ENCODE measurements at places on chromosomes 7 and 10.
A peak's percentile ranks its signal among the peaks of the same experiment; 100 is the strongest.

DNA sequence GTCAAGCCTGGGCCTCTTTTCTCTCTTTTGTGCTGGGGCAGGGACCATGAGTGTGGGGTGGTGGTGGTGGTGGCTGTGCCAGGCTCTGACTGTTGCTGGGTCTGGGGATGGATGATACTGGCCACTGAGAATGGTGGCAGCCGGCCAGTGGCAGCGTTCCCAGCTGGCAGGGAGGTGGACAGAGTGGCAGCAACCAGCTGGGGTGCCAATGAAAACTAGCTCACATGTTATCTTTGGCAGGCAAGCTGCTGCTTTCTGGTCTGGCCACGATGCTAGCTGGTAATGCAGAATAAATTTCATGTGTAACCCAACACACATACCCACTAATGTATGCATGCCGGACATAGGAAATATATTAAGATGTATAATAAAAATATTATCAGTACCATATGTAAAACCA, 95.0 kb upstream of the SLC26A5 start:
- DNase-seq: peak; percentile 9

- DNase-seq: no peak
These were observed 48.6 kb downstream of the GTF2IRD1 start for GRCh38 chr7:74502216-74502891.

DNA sequence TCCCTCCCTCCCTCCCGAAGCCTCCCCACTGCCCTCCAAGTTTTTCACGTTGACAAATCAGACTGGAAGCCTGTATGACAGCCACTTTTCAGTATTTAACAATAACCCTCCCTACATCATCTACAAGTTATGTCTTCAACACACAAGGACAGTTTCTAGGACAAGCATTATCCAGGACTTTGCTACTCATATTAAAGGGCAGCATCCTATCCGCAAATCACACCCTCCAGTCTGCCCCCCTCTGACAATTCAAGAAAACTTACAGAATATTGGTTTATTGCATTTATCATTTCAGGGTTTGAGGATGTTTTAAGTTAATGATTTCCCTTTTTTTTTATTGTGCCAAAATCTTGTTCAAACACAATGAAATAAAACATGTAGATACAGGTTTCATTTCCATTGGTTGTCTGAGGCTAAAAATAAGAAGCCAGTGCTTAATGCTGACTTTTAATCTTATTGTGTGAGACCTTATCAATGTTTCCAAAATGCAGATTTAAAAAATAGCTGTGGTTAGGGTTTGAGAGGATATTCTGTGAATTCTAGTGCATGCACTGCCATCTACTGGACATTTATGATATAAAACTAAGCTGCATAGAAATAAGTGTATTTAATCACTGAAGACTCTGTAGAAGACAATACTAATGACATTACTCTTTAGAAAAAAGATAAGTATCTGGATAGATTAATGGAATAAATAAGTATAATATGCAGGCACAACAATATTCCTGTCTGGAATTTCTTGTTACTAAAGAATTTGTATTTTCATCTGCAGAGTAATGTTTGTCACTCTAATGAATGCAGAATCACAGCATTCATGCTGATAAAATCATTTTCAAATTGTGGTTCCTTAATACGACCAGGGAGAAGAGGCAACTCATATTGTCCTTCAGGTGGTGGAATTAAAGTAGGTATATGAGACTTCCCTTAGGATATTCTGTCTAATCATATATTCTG, 64.1 kb downstream of the CAV1 start:
- DNase-seq: peak; percentile 72

DNA sequence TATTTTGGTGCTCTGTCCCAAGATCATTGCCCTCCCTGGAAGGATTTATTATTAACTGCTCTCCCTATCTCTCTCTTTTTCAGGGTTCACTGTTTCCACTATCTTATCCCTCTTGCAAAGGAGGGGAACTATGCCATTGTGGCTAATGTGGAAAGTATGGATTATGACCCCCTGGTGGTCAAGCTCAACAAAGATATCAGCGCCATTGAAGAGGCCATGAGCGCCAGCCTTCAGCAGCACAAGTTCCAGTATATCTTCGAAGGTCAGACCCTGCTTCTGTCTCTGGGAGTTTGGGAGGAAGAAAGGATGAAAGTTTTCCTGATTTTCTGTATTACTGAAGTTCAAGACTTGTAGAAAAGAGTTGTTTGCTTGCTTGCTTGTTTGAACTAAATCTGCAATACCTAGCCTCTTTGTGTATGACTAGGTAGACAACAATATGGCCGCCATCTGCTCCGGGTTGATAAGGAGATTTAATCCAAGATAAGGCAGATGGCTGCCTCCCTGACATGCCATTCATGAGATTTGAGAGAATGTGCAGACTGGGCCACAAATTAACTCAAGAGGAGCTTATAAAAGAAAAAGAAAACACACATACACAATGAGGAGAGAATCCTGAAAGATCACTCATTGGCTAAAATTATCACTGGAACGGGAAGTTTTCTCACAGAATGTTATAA, 122.2 kb upstream of the LRGUK start:
- no peak for DNase-seq

GRCh38 chr10:121556918-121557573, 41.2 kb downstream of the FGFR2 start:
- no peak for DNase-seq

Data from A172 (cell line).